ENCODE measurements at places on chromosomes 13 and 19.

DNA sequence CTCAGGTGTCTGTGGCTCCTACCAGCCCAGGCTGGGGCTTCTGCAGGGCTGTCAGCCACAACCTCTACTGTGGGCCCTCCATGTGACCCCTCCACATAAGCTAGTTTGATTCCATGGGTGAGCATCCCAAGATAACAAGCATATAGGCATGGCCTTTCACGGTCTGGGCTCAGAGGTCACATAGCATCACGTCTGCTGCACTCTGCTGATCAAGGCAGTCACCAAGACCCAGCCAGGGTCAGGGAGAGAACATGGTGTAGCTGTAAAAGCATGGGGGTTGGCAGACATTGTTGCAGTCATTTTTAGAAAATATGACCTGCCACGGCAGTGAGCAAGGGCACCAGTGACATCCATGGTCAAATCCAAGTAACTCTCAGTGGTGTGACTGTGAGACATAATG, 698.8 kb downstream of the UQCRFS1 start:
- DNase-seq: no peak

- no peak for DNase-seq
Observed at GRCh38 chr13:102472650-102473049, 70.8 kb upstream of the FGF14 start.

- DNase-seq: no peak
Observed at GRCh38 chr13:77329911-77330584, 3.2 kb upstream of the MYCBP2 start.

DNA sequence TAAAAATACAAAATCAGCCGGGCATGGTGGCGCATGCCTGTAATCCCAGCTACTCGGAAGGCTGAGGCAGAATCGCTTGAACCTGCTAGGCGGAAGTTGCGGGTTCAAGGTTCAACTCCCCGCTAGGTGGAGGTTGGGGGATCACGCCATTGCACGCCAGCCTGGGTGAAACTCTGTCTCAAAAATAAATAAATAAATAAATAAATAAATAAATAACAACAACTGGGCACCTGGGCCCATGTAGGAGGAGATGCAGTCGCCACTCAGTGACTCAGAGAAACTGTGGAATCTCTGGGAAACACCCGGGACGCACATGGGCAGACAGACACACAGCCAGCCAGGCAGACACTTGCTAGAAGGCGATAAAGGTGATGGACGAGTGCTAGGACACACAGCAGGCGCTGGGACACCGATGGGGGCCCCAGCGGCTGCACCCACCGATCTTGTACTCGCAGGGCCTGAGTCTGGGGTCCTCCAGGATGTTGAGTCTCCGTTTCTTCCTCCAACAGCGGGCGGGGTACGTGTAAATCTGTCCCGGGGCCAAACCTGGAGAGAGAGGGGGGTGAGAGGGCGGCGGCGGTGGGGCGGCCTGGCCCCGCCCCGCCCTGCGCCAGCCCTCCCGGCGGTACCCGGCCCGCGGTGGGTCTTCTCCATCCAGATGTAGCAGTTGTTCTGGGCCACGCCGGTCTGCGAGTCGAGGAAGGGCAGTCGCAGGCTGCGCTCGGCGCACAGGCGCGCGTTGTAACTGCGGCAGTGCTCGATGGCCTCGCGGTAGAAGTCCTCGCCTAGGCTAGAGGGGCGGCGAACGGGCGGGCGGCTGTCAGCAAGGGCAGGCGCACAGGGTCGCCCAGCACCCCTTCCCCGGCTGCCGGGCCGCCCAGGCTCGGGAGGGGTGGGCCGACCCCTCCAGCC, 1.8 kb downstream of the DPF1 start:
- no peak for DNase-seq

GRCh38 chr19:28960986-28961705, 251.8 kb downstream of the UQCRFS1 start:
- DNase-seq: no peak

DNA sequence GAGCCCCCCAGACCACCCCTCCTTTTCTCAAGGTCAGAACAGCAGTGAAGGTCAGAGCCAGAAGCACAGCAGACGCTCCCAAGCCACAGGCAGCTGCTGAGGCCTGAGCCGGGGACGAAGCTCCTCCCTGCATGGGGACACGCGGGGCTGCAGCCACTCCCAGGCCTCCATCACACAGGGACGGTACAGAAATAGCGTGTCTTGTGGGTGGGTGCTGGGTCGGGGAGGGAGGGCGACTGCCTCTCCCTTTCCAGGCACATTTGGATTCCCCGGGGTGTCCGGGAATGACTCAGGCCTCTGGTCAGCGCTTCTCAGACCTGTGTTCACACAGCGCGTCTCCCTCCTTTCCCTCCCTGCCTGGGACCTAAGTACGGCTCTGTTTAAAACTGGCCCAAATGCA, 33.2 kb downstream of the RASA3 start:
- DNase-seq: no peak

DNA sequence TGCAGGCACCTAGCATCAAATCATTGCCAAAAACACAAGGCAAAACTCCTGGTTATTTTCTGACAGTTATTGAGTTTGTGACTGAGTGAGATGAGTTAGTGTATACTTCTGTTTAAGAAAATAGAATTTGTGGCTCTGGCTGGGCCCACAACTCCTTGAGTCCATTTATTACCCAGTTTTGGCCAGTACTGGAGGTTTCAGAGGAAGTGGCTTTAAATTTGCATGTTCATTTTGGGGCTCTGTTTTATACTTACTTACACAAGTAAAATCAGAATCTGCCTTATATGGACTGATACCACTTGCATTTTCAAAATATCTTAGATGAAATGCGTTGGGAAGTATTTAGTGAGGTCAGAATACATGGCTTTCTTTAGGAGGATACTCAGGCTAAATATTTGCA, 29.0 kb downstream of the TNFSF11 start:
- DNase-seq: no peak

DNA sequence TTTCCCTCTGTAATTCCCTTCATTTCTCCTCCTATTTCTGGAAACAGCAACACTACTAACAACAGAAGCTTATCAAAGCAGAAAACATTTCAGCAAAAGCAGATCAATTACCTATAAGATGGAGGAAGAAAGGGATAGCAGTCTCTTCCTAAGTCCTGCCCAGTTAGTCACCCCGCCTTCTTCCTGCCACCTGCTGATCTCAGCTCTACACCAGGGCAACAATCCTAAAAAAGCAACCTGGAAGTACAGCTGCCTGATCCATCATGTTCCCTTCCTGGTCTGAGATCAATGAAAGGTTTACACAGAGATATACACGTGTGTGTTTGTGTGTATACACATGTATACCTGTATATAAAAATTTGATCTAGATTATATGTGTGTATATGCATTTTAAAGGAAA, 59.4 kb downstream of the TSC22D1 start:
- no peak for DNase-seq

DNA sequence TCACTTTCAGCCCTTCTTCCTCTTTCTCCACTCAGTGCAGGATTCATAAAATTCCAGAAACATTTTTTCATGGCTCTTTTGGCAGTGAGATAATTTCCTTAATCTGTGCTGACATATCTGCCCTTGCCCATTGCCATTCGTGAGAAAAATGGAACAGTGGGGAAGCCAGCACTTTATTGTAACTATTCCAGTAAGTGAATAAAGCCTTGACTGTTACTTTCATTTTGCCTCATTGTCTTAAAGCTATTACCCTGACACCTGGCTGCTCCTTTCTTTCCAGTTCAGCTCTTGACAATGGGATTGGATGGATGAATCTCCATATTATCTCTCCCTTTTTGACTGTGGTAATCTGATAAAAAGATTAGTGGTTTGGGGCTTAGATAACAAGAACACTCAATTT, 1068.1 kb upstream of the PCDH20 start:
- DNase-seq: no peak

- no peak for DNase-seq
Observed at GRCh38 chr13:43935878-43936277, 56.2 kb downstream of the LACC1 start.

GRCh38 chr19:5106191-5106726, 137.3 kb downstream of the KDM4B start:
- DNase-seq: no peak

- DNase-seq: no peak
Observed at GRCh38 chr19:3047496-3048189, 14.7 kb downstream of the TLE5 start.

- no peak for DNase-seq
Observed at GRCh38 chr19:11223200-11223599, 16.2 kb upstream of the ANGPTL8 start.

DNA sequence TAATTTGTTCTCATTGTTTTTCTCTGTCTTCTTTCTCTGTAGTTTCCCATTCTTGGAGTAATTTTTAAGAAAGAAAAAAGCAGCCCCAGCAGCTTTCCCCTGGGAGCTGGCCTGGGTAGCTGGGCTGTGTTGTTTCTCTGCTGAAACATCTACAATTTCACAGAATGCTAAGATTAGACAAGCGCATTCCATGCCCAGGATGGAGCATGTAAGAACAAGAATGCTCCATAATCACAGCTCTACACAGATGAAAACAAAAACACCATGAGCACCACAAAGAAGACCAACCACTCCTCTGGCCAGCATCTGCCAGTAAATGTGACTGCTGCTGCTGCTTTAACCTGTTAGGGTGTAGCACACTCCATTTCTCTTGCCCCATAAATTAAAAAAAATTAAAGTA, 239.2 kb upstream of the SLITRK1 start:
- no peak for DNase-seq
